ENCODE measurements at places on chromosomes 2 and 18.

GRCh38 chr2:85929096-85930050, 40.6 kb upstream of the ST3GAL5 start:
- DNase-seq = no peak

- DNase-seq = no peak
Observed at GRCh38 chr2:182761903-182762302, 45.8 kb downstream of the DNAJC10 start.

DNA sequence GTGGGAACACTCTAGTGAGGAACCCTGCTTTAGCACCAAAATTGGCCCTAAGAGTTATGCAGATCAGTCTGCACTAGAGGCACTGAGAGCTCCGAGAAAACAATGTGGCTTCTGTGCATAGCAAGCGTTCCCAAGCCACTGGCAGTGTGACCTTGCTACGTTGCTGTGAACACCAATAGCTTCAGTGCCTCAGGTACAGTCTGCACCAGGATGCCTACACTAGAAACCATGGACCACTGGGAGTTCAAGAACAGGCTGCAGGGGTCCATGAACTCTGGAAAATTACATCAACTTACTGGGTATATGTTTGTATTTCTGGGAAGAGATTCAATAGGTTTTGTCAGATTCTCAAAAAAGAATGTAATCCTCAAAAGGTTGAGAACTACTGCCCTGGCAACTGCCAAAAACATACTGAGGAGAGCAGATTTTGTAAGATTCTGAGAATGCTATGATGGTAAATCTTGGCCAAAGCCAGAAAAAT, 18.3 kb upstream of the SP3 start:
- DNase-seq = no peak

DNA sequence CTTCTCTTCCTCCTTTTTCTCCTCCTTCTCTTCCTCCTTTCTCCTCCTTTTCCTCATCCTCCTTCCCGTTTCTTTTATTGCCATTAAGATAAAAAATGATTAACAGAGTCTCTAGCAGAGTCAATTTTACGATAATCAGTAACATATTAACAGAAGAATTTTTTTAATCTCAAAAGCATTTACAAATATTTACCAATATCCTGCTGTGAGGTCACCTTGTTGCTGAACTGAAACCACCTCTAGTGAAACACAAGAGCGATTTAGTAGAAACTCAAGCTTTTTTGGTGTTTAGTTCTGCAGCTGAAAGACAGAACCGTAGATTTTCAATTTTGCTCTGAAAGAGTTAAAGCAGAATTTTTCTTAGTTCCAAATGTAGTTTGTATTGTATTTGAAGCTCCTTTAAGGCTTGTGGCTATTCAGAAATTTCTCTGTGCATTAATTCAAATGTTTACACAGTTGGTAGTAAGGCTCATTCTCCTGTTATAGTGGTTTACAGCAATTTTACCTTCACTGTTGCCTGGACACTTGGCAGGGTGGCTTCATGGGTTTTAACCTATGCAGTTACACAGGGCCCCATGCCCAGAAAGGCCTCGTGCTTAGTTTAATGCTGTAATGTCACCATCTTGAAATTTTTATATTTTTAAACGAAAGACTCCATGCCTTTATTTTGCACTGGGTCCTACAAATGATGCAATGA, 1106.6 kb upstream of the FAM98A start:
- DNase-seq = no peak

DNA sequence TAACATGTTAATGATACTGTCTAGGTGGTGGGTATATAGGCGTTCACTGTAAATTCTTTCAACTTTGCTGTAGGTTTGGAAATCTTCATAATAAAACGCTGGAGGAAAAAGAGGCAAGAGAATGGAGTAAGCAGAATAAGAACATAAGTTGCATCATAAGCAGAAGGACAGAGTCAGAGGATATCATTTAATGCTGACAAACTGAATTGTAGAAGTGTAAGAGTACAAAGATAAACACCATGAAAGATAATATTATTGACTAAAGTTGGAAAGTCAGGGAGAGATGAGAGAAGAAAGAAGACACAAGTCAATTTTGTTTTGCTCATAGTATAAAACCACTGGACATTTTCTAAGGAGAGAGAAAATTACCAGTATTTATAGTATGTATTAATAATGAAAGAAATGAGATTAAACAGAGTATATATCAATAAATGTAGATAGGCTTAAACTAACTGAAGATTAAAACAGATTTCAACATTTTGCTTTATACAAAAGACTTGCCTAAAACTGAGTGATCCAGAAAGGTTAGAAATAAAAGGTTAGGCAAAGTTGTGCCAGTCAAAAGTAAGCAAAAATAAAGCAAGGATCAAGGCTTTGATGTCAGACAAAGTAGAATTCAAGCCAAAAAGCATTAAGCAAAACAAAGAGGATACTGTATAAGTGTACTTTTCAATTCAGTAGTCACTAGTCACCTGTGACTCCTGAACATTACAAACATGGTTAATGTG, 42.4 kb upstream of the VIT start:
- no peak for DNase-seq

DNA sequence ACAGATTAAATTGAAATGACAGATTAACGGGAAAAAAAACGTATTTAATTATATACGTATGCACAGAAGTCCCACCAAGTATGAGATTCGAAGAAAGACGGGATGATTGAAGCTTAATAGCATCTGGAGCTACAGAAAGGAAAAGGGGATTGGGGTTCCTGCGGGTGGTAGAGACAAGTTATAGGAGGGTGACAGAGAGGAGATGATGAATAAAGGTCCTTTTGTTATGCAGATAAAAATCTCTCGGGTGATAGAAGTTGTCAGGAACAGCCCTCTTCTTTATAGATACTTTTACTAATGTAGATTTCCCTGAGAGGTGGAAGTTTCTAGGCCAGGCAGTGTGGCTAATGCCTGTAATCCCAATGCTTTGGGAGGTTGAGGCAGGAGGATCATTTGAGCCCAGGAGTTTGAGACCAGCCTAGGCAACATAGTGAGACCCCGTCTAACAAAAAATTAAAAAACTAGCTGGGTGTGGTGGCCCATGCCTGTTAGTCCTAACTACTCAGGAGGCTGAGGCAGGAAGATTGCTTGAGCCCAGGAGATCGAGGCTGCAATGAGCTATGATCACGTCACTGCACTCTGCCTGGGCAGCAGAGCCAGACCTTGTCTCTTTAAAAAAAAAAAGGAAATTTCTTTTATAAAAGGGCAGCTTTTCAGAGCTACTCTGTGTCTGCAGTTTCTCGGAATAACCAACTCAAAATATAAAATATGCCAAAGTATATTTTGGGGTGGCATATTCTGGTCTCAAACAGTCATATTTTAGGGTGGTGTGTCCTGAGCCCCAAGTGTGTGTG, 113.0 kb downstream of the STPG4 start:
- DNase-seq = no peak

DNA sequence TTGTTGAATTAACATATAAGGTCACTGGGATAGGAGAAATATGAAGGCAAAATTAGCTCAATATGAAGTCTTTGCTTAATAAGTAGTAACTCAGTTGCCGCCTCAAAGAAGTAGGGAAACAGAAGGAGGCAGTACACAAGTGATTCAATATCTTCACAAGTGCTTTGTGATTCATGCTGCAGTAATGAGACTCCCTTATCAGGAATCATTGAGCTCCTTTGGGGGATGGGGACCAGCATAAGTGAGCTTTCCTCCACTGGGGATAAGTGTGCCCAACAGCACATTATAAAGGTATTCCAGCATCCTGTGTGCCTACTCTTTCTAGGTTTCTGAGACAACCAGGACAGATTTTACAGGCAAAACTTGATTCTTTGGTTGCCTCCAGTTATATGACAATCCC, 323.4 kb upstream of the UBE2E3 start:
- DNase-seq = no peak

Data from NCI-H2227 treated with DMSO at 0.1 percent for 48 hours (cell line).